ENCODE measurements at places on chromosomes 2 and 18.
A peak's percentile ranks its signal among the peaks of the same experiment; 100 is the strongest.

- DNase-seq, result no peak
Observed at GRCh38 chr2:101230541-101231001, 22.1 kb upstream of the CNOT11 start.

GRCh38 chr2:12291303-12291702 lies 425.4 kb upstream of the TRIB2 start:
- no peak for DNase-seq

- no peak for DNase-seq
Observed at GRCh38 chr2:127576433-127577207, 41.1 kb downstream of the MYO7B start.

GRCh38 chr18:79867666-79868065 lies 69.9 kb downstream of the KCNG2 start:
- DNase-seq, result no peak

GRCh38 chr18:76476665-76477561 lies 18.1 kb downstream of the ZNF516 start:
- no peak for DNase-seq

- DNase-seq, result no peak
Observed at GRCh38 chr2:66596256-66596655, 161.3 kb downstream of the MEIS1 start.

GRCh38 chr18:75533209-75533608 lies 105.7 kb upstream of the SMIM21 start:
- no peak for DNase-seq

DNA sequence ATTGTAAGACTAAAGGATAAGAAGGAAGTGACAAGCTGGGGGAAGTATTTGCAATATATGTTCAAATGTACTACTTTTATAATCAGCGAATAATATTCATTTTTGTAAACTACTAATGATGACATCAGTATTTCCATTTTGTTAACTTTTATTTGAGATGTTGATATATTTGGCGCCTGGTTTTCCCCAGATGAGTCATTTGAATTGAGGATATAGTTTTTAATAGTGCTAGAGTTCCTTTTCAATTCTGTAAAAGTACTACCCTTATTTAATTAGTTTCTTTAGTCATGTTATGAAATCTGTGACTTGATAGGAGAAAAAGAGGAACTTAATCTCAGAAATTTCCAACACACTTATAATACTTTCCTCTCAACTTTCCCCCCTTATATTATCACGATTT lies 495.3 kb downstream of the IRS1 start:
- no peak for DNase-seq

DNA sequence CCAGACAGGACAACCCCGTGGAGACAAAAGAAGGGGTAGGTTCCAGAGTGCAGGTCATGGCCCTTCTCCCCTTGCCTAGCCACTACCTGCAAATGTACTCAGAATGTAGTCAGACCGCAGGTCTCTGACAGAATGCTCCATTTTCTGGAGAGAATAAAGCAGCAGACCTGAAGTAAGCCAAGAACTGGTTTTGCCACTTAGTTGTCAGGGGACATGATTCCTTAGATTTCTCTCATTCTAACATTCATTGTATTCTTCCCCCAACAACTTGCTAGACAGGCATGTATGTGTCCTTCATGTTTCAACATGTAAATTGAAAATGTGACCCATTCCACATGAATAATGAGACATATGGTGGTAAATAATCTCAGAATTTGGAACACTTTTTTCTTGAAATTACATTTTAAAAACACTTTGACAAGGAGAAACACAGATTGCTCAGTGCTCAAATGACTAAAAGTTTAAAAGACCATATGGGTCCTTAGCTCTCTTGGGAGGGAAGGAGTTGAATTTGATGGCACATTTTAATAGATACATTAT lies 142.4 kb downstream of the CCBE1 start:
- no peak for DNase-seq

- DNase-seq, result no peak
Observed at GRCh38 chr2:100948942-100949811, 52.9 kb upstream of the RPL31 start.

- no peak for DNase-seq
Observed at GRCh38 chr2:111123751-111124150, 3.0 kb downstream of the BCL2L11 start.

DNA sequence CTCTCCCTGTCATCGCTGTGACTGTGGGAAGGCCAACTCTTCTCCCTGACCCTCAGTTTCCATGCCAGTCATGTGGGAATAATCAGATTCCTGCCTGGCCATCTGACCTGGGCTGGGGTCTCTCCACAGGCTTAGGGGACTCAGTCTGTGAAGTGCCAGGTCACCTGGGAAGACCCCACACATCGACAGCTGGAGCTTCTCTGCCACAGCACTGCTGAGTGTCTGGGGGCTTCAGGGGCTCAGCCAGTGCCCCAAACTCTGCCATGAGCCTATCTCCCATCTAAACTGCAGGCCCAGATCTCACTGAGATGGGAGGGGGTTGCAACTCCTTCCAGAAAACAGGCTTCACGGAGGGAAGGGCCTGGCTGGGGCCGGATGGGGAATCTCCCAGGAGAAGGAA lies 42.0 kb upstream of the OTOS start:
- DNase-seq, result no peak

DNA sequence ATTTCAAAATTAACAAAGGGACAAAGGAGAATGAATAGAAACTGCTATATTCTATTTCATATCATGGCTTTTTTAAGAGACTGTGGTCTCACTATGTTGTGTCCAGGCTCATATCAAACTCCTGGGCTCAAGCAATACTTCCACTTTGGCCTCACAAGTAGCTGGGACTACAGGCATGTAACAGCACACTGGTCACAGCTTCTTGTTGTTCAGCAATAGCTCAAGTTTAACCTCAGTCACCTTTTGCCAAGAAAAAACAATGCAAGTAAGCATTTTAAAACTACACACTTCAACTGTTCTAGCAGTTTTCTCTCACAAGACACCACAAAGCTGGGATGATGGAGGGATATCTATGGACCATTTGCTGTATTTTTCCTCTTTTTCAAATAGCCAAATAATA lies 77.1 kb downstream of the ANKRD44 start:
- no peak for DNase-seq

GRCh38 chr2:212409560-212409959 lies 129.0 kb downstream of the ERBB4 start:
- DNase-seq, result no peak

DNA sequence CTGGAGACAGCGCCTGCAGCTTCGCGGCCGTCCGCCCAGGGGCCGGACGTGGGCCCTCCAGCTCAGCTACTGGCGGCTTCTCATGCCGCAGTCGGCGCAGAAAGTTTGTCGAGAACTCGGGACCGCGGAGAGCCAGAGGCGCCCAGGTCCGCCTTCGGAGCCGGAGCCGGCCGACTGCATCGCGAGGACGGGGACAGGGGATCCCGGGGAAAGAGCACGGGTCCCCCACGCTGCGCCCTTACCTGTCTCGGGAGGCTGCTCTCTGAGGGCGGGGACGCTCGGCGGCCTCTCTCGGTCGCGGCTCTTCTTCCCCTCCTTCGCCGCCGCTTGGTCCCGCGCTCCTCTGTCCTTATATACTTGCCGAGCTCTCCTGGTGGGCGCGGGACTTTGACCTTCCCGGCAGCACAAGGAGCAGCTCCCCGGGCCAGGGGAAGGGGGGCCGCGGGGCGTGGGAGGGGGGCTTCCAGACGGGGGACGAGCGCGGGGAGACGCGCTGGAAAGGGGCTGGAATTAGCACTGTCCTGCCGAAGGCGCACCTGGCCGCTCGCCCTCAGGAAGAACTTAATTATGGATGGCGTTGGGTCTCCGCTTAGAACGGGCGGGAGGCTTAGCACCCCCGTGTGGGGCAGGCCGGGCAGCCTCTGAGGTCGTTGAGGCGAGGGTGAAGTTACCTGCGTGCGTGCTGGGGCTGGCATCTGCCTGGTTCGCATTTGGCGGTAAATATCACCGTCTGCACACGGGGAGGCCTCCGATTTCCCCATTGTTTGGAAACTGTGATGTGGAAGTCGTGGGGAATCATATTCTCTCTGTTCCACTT lies at the start of gene POMC:
Gene POMC (minus strand): TSS at position 325 of the 817 bp plus-strand sequence. CDS start 3,808 bp downstream, outside the sequence.
- no peak for DNase-seq

- no peak for DNase-seq
Observed at GRCh38 chr18:52175406-52175805, 164.6 kb upstream of the DCC start.

GRCh38 chr2:233468741-233469110 lies 97.9 kb downstream of the USP40 start:
- DNase-seq, result no peak

- DNase-seq, result no peak
Observed at GRCh38 chr2:36663851-36664695, 32.4 kb upstream of the VIT start.

GRCh38 chr18:77111951-77112746 lies 20.4 kb downstream of the MBP start:
- DNase-seq, result no peak

DNA sequence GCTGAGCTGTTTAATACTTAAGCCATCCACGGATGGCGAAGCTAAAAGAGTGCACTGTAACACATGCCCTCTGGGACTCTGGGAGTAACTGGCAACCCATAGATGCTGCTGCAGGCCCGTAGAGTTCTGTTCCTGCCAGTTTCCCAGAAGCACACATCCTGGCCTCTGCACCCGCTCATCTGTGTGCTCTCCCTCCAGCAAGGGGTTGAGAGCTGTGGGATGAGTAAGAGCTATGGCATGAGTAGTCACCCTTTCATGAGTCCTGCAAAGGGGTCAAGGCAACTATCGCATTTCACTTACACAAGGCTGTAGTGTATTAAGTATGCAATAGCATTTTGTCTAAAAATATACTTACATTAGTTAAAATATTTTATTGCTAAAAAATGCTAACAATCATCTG lies 1341.8 kb upstream of the NXPH2 start:
- no peak for DNase-seq

GRCh38 chr2:151478011-151478410 lies 68.3 kb downstream of the RIF1 start:
- no peak for DNase-seq

DNA sequence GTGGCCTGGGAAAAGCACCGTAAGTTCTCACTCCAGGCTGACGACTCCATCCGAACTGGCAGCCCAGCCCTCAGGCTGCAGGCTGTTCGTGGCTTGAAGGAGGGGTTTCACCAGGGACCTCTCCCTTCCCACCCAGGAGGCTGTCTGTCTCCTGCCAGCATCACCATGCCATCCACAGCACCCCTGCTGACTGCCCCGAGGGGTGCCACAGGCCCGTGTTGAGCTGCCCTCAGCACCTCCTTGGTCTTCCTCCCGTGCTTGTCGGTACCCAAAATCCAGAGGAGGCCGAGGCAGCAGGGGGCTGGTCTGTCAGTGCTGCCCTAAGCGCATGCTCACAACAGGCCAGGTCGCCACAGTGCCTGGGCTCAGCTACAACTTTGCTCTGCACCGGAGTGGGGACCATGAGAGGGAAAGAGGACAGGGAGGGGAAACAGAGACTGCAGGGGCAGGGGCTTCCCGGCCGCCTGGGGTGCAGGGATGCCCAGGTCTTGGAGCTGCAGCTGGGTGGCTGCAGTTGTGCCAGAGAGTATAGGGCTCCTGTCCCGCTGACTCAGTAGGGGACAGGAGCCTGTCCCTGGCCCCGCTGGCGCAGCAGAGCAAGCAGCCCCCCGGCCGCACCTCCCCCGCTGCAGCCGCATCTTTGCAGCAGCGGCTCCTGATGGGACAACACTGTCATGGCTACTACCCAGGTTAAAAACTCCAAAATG lies 963.7 kb upstream of the CRIM1 start:
- no peak for DNase-seq

DNA sequence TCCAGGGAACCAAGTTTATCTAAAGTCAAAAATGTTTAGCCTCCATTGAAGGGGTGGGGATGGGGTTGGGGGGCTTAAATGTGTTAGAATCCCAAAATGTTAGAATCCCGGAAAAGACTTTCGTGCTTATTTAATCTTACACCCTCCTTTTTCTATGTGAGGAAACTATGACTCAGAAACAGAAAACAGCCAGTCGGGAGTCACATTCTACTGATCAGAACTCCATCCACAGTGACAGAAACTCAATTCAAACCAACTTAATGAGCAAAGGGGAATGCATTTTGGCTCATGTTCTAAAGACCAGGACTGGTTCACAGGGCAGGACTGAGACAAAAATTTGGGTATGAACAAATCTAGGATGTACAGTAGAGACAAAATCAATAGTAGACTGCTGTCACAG lies 31.9 kb upstream of the AFTPH start:
- DNase-seq, result no peak

- DNase-seq, result no peak
Observed at GRCh38 chr2:197445746-197446145, 7.6 kb upstream of the COQ10B start.

DNA sequence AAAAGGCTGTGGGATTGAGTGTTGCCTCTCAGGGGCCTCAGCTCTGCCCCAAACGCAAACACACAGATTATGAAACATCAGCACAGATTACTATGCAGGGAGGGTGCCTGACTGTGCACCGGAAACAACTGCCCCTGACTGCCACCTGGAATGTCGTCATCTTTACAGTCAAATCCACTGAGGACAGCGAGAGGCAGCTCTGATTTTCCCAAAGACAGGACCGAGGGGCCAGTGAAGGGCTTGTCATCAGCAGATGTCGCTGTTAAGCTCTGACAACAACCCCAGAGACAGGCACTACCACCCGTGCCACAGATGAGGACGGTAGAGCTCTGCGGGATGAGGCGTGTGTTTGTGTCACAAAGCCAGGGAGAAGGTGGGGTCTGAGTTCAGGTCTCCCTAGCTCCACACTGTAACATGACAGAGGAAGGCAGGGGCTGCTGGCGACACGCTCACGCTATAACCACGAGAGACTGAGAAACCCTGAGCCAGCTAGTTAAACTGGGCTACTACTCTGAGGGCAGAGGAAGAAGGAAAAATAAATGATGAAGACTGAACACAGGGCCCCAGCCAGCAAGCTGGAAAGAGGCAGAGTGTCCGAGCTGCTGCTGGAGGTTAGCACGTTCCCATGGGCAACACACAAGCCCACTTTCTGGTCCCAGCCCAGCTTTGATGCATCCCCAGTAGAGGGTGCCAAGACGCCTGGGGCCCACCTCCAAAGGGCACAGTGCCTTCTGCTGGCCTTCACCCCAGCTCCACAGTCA lies 47.0 kb downstream of the PARD6G start:
- no peak for DNase-seq

DNA sequence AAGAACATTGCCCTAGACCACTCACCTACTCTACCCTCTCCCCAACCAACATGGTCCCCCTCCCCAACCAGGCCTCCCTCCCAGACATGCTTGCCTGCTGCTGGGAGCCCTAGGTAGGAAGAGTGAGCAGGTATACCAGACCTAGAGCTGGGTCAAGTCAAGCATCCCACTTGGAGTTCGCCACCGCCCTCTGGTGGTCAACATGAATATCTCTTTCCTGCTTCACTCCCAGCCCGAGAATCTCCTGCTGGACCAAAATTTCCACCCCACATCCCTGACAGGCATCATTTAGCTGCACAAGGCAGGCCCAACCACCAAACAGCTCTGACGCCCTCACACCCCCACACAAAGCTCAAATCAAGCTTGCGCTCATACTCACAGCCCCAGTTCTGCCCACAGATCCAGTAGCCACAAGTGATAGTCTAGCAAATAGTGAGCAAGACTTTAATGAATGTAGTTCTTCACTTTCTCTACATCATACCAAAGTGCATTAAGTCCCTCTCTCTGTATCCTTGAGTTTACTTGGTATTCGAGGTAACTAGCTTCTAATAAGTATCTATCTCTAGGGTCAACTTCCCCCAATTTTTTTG lies 116.0 kb downstream of the TNS1 start:
- peak; percentile 4 for DNase-seq

GRCh38 chr2:35454966-35455638 lies 900.5 kb upstream of the CRIM1 start:
- no peak for DNase-seq

Data from stimulated activated CD4-positive, alpha-beta T cell treated with anti-CD3 and anti-CD28 coated beads, TNF-alpha, amount 100 ng/mL, for 1 hour (primary cell).